ENCODE measurements at places on chromosomes 2 and 18. TPM values are rescaled to one million over a fixed set of nuclear protein-coding genes. Genes with fewer than 3 reads are reported as not detected.

Gene RTP5
- not detected for total RNA-seq

DNA sequence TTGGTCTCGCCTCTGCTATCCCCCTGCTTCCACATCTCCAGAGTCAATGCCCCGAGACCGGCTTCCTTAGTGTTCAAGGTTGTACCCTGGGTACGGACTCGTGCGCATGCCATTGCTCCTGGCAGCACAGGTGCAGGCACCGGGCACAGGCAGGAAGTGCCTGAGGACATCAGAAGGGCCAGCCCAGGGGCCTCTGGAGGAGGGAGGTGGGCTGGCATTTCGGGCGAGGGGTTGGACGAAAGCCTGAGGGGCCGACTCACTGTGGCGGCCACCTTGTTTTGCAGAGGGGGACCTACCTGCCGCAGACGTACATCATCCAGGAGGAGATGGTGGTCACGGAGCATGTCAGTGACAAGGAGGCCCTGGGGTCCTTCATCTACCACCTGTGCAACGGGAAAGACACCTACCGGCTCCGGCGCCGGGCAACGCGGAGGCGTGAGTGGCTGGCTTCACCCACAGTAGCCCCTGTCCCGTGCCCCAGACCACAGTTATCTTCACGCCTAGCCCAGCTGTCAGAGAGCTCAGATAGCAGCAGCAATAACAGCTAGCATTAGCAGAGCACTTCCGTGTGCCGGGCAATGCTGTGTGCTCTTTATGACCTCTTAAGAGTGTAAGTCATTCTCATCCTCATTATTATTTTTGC lies 12.5 kb downstream of the ITM2C start:
- no peak for DNase-seq

Gene SPEG
- total RNA-seq: 219 TPM

GRCh38 chr2:204110338-204110741 lies 173.8 kb downstream of the ICOS start:
- no peak for DNase-seq

Gene ECEL1
- 1.6 TPM for total RNA-seq

- no peak for DNase-seq
Observed at GRCh38 chr2:16933355-16933754, 267.7 kb upstream of the CYRIA start.

Gene ITGA4
- 2.2 TPM for total RNA-seq

GRCh38 chr2:233456111-233456510 lies 101.8 kb downstream of the DGKD start:
- no peak for DNase-seq

- no peak for DNase-seq
Observed at GRCh38 chr18:13309031-13309747, 90.6 kb downstream of the LDLRAD4 start.

DNA sequence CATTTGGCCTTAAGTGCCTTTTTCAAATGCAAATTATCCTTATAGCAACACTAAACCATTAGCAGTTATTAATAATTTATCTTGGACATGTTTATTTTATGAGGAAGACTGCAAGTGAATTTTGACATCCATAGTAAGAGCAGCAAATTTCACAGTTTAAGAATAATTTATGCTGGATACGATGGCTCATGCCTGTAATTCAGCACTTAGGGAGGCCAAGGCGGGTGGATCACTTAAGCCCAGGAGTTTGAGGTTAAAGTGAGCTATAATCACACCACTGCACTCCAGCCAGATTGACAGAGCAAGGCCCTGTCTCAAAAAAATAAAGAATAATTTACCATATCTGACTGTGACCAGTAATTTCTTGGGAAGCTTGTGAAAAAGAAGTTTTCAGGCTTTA lies 286.2 kb downstream of the TMX3 start:
- no peak for DNase-seq

DNA sequence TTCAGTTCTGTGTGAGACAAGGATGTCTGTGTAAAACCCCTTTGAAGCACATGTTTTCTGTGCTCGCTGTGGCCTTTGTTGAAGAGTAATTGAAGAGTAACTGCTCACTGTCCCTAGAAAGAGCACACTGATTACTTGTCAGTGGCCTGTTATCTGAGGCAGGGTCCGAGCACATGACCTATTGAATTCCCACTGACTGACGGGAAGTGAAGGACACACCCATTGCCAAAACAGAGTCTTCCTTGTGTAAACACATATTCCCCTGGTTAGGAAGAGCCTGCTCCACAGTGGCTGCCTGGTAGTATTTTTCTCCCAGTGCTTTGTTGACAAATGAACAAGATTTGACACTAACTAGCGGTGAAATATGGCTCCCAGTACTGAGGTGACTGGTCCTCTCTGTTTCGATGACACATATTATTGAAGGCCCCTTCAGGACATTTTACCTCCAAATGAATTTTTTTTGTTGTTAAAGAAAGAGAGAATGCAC lies 148.5 kb upstream of the GYPC start:
- no peak for DNase-seq

Gene RNASEH1
- total RNA-seq: 34.6 TPM

Gene RTN4
- 214 TPM for total RNA-seq

Gene DLX1
- total RNA-seq: 0.17 TPM

Gene ANTXR1
- 86.3 TPM for total RNA-seq

Gene FSHR
- not detected for total RNA-seq
